ENCODE measurements at places on chromosomes 3 and 15.

GRCh38 chr15:80615783-80616391, 79.2 kb upstream of the ABHD17C start:
- no peak for DNase-seq

DNA sequence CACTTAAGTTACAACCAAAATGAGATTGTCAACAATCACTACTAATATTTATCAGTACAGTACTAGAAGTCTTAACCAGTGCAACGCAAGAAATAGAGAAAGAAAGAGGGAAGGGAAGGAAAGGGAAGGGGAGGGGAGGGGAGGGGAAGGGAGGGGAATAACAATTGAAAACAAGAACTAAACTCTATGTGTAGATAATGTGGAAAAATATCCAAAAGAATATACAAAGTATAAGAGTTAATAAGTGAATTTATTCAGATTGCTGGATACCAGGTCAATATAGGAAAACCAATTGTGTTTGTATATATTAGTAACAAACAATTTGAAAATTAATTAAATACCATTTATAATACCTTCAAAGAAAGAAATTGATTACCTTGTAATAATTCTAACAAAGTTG, 10.7 kb downstream of the ATP13A5 start:
- DNase-seq = no peak

- DNase-seq = peak; percentile 30
These were observed 138.0 kb upstream of the MEF2A start for GRCh38 chr15:99427668-99428361.

DNA sequence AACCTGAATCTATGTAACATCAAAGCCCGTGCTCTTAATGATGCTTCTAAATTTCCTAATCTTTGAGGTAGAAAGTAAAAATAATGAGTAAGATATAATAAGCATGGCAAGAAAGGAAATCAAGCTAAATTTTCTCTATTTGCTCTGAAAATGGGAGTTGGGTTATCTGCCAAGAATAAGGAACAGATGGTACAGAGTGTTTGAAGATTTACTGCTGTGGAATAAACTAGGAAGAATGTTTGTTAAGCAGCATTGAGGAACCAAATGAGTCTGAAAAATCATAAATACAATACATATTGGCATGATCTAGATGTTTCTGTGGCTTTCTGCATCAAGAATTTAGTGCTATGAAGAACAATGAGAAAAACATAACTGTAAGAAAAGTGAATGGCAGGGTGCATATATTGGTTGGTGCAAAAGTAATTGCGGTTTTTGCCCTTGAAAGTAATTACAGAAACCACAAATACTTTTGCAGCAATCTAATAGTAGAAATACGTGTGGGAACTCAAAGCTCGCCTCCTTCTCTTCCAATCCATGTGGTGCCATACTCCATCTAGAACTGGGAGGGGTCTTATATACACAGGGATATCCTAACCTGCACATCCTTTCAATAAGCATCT, 87.6 kb downstream of the SUCNR1 start:
- DNase-seq = no peak

GRCh38 chr15:71244250-71244649, 129.0 kb downstream of the THSD4 start:
- no peak for DNase-seq

- no peak for DNase-seq
These were observed 2.4 kb upstream of the NCEH1 start for GRCh38 chr3:172713316-172713715.

DNA sequence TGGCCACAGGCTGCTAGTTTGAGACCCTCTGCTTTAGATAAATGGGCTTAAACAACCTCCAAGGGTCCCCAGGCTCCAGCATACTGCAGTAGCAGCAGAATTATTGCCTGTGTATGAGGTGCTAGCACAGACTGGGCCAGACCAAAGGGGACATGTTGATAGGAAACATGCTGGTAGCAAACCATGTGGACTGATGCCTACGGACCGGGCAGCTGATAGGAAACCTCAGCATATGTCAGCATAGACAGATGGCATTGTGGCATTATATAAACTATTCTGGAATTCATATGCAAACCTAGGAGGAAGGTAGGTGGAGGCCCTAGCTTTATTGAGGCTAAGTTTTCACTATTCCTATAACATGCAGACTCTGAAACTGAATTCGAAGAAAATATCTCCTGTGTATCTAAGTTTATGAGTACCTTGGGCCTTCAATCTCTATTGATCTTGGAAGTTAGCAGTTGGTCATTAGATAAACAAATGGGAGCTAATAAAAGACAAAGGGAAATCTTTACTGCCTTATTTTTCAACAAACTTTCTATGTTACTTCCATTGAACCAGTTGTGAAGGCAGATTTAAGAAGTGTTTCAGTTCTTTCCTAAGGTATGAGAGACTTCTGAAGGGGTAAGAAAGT, 1.7 kb upstream of the HGD start:
- no peak for DNase-seq

DNA sequence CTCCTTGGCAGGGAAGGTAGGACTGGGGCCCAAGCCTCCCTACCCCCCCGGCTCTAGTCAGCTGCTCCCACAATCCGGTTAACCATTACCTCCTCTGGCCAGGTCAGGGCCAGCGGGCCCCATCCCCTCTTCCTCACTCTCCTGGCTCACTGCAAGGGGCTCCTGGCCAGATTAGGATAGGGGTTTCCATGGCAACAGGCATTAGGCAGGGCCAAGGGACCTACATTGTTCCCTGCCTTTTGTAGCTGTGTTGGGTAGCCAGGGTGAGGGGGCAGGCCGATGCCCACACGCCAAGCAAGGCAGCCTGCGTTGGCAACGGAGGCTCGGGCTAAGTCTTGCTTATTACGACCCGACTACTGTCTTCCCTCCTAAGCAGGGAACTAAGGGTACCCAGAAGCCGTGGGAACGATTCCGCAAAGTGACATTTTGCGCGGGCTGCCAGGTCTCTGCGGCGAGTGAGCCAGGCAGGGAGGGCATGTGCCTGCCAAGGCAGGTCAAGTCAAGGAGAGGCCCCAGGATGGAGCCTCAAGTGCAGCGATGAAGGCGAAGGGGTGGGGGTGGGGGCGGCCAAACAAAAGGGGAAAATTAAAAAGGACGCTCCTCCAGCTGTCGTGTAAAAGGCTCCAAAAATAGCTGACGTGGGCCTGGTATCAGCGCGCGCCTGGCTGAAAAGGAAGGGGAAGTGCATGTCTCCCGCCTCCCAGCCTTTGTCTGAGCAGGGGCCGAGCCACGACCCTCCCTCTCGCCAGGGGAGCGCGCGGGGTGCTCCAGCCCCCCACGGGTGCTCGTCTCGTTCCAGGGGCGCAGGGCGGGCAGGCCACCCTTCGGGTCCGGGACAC, 919 bp downstream of the IDH2 start:
- peak; percentile 66 for DNase-seq

GRCh38 chr3:5022187-5022965, 43.1 kb downstream of the BHLHE40 start:
- no peak for DNase-seq

DNA sequence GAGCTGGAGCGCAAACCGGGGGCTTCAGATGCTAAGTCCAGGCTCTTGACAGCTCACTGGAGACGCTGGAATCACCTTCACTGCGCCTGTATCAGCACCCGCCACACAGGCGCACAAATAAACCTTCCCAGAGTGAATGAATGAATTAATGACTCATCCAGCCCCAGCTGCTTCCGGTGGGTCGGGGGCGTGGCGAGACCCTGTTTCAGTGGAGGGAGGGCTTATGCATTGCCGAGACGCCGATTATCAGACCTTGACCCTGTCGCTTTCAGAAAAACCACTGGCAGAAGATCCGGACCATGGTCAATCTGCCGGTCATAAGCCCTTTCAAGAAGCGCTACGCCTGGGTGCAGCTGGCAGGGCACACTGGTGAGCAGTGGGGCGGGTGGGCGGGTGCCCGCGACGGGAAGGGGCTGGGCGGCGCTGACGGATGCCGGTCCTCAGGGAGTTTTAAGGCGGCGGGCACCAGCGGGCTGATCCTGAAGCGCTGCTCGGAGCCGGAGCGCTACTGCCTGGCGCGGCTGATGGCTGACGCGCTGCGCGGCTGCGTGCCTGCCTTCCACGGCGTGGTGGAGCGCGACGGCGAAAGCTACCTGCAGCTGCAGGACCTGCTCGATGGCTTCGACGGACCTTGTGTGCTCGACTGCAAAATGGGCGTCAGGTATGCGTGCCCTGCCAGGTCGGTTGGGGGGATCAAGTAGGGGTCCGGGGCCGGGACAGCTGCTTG, 7.7 kb downstream of the ITPKA start:
- DNase-seq = peak; percentile 65

DNA sequence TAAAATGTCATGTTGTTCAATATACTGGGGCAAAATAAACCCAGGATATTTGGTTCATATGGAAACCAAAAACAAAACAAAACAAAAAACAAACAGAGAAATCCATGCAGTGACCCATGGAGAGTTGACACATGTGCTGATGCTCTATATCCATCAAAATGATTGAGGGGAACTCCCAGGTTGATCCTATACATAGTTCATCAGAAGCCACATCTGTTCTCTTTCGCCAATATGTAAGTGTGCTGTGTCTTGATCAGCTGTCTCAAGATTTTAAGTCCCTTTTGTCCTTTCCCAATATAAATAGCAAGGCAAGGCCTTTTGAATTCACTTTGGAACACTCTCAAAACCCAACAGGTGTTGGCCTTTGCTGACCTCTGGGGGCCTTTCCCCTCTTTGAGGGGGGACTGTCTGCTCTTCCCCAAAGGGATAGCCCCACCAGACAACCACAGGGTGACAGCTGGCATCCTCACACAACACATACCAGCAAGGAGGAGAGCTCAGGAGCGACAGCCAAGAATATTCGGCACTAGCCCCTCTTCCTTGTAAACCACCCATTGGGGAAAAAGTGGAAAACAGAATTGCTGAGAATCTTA, 209.4 kb upstream of the CD96 start:
- DNase-seq = no peak

Measured in activated T-cell treated with anti-CD3 and anti-CD28 coated beads, Interleukin-2, amount 50 U/mL, for 24 hours (primary cell).